ENCODE measurements at places on chromosomes 11 and 22. TPM values are rescaled to one million over a fixed set of nuclear protein-coding genes. Genes with fewer than 3 reads are reported as not detected.
A peak's percentile ranks its signal among the peaks of the same experiment; 100 is the strongest.

The GGTLC2 gene
- total RNA-seq: not detected

The CHID1 gene
- total RNA-seq: 31.2 TPM

DNA sequence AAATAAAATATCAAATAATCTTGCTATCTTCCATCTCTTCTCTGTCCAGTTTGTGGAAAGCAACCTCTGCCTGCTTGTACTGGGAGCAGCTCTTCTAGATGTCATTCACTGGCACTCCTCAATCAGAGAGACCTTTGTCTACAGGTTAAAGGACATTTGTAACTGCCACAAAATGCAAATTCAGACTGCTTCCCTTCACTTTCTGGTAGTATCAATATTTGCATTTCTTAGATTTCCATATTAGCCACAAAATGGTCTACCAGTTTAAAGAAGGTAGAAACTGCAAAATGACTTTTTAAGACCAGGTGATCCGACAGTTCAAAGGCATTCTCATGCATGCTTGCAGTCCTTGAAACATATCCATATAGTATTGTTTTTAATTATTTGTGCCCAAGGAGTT lies 51.7 kb upstream of the RCN1 start:
- DNase-seq: no peak

- peak; percentile 39 for DNase-seq
Measured at GRCh38 chr11:62592989-62593421, 1.7 kb upstream of the TUT1 start.

DNA sequence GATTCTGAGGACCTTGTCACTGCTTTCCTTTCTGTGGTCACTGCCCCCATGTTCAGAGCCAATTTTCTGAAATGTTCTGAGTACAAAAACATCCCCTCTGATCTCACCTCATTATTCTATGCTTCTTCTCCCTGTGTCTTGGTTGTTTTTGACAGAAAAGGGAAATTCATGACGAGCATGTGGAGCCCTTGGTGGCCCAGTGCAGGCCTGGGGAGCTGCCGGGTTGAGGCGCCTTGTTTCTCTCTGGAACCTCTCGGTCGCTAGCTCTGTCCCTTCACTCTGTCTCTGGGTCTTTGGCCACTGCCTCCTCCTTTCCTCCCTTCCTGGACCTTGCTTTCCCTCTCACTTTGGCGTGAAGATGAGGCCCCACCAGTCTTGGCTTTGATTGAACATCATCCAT lies 63.0 kb upstream of the THY1 start:
- no peak for DNase-seq

All from psoas muscle (tissue), 8 donors.